ENCODE measurements at places on chromosomes 13 and 19.

DNA sequence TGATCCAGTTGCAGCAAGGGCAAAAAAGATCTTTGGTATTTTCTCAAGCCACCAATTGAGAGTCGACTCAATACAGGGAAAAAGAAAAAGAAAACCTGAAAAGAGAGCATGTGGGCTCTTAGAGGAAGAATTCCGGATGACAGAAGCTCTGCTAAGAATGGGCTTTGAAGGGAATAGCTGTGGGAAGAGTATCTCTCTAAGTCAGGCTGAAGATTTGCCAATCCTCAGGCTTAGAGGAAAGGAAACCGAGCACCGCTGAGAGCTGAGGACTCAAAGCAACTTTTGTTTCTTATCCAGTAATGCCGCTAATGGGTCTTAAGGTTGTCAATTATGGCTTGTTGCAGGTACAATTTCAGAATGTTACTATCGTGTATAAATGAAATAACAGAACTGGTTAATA lies 166.4 kb downstream of the EFNB2 start:
- no peak for DNase-seq

GRCh38 chr19:43439032-43439708 lies 24.5 kb downstream of the TEX101 start:
- DNase-seq = no peak

DNA sequence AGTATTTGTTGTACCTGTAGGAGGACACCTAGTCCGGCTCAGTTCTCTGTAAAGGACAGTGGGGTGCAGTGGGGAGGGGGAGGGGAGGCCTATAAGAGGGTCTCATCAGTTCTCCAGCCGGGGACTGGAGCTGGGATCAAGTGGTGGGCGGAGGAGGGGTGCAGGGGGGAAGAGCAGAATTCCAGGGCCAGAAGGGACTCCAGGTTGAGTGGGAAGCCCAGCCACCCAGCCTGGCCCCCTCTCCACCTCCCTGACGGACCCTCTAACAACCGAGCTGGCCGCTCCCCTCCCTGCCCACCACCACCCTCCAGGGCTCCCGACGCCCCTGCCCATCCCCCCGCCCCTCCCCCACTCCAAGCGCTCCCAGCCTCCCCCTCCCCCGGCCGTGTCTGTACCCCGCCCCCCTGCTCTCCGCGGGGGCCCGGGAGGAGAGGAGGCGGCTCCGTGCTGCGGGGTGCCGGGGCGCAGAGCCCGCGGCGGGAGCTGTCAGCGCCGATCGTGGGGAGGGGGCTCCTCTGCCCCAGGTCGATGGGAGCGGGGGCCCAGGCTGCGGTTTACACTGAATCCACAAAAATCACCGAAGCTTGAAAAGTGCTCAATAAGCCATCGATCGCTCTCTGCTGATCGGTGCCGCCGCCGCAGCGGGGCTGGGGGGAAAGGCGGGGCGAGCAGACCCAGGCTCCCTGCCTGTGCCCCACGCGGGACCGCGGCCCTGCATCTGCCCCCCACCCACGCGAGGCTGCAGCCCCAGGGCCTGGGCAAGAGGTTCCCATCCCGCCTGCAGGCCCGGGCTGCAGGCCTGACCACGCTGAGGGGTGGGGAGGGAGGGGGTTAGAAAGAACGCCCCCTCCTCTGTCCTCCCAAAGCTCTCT lies 34.6 kb upstream of the ONECUT3 start:
- DNase-seq = no peak

- no peak for DNase-seq
Measured at GRCh38 chr13:101757446-101758039, 305.1 kb downstream of the ITGBL1 start.

GRCh38 chr13:107192289-107192688 lies 624.4 kb upstream of the ARGLU1 start:
- DNase-seq = no peak

DNA sequence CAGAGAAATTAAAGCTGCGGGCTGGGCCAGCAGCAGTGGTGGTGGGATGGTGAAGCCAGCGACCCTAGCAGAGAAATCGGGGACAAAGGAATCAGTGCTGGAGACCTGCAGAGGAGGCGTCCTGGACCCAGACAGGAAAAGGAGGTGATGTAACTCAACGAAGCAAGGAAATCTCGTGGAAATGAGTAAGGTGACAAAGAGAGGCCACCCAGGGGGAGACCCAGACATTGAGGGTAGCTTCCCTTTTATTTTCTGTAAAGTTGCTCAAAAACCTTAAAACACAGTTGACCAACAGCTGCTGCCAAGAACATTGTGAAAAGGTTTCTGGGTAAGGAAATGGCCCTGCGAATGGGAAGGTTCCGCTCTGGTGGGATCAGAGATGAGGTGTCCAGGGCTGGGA lies 13.3 kb upstream of the RETN start:
- DNase-seq = no peak

DNA sequence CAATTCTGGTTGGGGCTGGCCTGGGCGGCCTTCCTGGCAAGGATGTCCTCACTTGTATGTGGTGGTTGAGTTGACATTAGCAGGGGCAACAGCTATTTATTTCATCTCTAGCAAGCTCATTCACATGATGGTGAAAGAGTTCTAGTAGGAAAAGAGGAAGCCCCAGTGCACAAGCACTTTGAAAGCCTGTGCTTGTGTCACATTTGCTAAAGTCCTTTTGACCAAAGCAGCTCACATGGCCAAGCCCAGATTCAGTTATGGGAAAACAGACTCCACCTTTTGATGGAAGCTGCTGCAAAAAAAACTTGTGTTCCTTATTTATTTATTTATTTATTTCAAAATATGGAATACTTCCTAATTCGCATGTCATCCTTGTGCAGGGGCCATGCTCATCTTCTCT lies 17.2 kb downstream of the GTF2F2 start:
- no peak for DNase-seq

GRCh38 chr13:47632311-47632710 lies 368.8 kb downstream of the SUCLA2 start:
- no peak for DNase-seq

- no peak for DNase-seq
Measured at GRCh38 chr19:45173816-45174215, 4.2 kb downstream of the TRAPPC6A start.

DNA sequence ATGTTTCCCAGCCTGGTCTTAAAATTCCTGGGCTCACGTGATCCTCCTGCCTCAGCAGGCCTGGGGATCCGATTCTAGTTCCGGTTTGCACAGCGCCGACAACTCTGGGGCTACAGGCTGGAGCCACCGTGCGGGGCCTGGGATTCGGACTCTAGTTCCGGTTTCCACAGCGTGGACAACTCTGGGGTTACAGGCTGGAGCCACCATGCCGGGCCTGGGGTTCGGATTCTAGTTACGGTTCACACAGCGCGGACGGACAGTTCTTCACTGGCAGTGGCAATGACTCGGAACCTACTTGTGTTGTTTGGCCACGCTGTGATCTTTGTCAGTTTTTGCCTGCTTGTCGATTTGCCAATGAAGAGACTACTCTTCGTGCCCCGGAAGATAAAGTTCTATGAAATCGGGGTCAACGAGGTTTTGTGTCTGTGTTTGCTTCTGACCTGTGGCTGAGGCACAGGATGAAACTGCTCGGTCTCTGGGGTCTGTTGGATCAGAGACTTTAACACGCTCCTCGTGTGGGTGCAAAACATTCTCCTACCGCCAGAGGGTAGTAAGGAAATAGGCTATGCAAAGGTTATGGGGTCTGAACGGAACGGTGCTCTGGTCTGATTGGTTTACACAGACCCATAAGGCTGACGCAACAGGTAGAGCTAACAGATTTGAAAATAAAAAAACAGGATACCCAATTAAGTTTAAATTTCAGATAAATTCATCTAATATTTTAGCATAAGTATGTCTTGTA lies 12.1 kb upstream of the ZSCAN1 start:
- peak; percentile 69 for DNase-seq

DNA sequence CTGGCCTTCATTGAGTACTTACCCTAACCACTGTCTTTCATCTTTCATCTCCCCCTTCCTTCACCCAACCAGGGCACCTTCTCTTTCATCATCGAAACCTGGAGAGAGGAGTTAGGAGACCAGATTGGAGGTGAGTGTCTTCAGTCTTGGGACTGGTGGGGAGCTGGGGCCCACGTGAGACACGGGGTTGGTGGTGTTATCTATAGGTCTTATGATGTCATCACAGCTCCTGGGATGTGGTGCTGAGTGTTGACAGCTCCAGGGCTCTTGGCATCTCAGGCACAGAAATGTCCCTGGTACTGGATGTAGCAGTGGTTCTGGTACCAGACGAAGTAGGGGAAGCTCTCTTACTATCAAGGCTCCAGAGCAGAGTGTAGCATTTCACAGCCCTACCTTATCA lies 1.8 kb downstream of the DLL3 start:
- no peak for DNase-seq

GRCh38 chr13:37109051-37109678 lies 3.7 kb upstream of the CSNK1A1L start:
- DNase-seq = no peak

DNA sequence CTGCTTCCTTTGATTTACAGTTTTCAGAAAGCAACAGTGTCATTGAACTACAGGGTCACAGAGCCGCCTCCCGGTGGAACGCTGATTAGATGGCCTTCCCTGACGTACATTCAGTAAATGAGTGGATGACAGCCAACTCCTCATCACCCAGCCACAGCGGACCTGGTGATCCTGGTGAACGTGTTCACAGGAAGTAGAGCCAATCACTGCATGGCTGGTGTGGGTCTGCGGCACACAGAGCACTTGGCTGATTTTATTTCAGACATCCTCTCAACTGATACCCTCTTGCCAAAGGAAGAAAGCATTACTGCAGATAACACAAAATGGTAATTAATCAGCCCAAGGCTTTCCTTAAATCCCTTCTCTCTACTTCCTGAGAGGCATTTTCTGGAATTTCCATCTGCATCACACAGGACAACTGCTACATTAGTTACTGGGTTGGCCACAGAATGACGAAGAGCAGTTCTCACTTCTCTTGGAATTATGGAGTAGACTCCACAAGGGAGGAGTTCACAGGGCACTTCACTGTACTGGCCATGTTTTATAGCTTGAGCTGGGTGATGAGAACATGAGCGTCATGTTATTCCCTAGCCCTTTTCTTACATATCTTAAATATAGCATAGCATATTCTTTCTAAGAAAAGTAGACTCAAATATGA lies 84.0 kb upstream of the SLC7A1 start:
- DNase-seq = no peak
